Umbilical cord (tissue), 2 donors: ENCODE measurements at places on chromosomes 7 and 10. TPM values are rescaled to one million over a fixed set of nuclear protein-coding genes. Genes with fewer than 3 reads are reported as not detected.

GRCh38 chr10:103648636-103649532, 155.4 kb downstream of the NEURL1 start:
- peak; percentile 76 for DNase-seq

DNA sequence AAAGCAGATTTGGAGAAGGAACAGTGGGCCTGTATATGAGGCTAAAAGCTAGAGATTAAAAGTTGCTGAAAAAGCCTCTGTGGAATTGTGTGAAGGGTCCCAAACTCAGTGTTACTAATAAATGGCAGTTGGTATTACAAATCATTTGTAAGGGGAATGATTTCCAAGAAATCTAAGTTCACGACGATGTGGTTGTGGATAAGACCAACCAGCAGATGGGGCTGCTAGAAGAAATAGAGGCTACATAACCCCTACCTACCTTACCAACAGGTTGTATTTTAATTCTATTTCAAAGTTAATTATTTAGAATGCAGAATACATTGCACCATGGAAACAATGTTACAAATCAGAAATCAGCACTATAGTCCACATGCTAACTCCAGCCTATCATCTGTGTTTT, 377.1 kb downstream of the HPSE2 start:
- DNase-seq: no peak

- no peak for DNase-seq
Measured at GRCh38 chr10:130634816-130635215, 498.6 kb downstream of the GLRX3 start.

- DNase-seq: no peak
Measured at GRCh38 chr7:1588978-1589377, 19.1 kb upstream of the PSMG3 start.

- DNase-seq: no peak
Measured at GRCh38 chr10:60497364-60497763, 107.7 kb upstream of the ANK3 start.

DNA sequence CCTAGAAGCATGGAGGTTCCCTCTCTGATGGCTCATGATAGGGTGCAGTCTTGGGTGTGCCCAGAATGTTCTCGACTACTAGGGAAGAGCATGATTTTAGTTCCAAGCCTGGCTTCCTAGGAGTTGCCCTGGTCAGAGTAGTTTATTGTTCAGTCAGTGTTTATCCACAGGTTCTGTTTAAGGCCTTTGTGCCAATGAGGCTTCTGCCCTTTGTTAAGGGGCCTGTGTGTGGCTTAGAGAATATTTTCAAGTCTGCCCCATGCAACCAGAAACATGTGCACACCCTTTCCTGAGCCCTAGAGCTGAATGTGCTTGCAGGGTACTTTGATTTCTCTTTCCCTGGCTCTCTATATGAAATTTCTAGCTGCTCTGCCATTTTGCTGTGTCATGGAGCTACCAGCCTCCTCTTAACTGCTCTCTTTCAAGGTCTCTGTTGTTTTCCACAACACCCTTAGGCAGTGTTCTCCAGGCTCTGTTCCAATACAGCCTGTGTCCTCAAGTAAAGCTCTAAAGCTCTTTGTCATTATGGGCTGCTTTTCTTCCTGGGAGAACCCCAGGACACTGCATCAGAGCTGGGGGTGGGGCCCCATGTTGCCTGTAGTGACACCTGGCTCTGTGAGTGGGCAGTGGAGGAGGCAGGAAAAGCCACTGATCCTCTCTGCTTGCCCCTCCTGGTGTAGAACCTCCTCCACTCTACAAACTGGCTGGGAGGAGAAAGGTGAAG, 34.1 kb upstream of the TSPAN33 start:
- no peak for DNase-seq

DNA sequence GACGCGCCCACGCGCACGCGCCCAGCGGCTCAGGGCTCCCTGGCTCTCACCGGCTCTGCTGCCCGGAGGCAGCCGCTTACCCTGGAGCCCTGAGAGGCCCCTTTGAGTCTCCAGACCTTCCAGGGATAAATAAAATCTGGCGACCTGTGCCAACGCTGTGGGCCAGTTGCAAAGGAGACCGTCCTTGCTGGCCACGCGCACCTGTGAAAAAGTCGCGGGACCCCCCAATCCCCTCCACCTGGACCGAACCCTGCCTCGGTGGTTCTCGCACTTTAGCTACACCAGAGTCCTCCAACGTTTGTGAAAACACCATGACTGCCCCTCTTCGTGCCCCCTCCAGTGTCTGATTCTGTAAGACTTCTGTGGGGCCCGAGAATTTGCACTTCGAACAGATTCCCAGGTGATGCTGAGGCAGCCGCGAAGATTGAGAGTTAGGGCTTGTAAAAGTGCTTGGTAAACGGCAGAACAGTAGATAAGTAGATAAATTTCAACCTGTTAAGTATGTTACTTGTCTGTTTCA, 102.4 kb upstream of the SVIL start:
- no peak for DNase-seq

DNA sequence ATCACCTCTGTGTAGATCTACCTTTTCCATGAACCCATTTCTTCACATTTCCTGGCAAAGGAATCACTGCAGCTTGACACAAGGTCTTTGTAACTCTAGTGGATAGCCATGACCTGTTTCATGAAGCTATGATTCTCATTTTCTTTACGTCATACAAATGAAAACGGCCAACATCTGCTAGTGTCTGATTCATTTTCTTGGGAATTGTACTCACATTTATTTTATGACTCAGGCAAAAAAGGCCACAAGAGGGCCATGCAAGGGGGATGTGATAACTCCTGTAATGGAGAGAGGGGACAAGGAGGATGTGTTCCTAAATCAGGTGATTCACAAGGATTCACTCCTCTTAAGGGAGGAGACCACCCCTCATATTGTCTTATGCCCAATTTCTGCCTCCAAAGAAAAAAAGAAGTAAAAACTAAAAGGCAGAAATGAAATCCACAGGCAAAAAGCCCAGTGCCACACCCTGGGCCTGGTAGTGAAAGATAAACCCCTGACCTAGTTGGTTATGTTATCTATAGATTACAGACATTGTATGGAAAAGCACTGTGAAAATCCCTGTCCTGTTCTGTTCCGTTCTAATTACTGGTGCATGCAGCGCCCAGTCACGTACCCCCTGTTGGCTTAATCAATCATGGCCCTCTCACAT, 249.9 kb downstream of the IPMK start:
- no peak for DNase-seq

- no peak for DNase-seq
Measured at GRCh38 chr7:158013085-158013668, 574.4 kb downstream of the PTPRN2 start.

GRCh38 chr7:101365956-101366355, 3.3 kb downstream of the COL26A1 start:
- DNase-seq: no peak

ASB10 gene
- total RNA-seq: not detected
